ENCODE measurements at places on chromosomes 12 and 14.
A peak's percentile ranks its signal among the peaks of the same experiment; 100 is the strongest.

- DNase-seq = no peak
Observed at GRCh38 chr14:99120526-99121318, 151.3 kb downstream of the BCL11B start.

GRCh38 chr12:89454080-89454848 lies 70.3 kb downstream of the GALNT4 start:
- DNase-seq = no peak

- DNase-seq = no peak
Observed at GRCh38 chr12:64699504-64700115, 59.6 kb downstream of the GNS start.

GRCh38 chr14:83433618-83434017 lies 1900.0 kb upstream of the SEL1L start:
- DNase-seq = no peak

DNA sequence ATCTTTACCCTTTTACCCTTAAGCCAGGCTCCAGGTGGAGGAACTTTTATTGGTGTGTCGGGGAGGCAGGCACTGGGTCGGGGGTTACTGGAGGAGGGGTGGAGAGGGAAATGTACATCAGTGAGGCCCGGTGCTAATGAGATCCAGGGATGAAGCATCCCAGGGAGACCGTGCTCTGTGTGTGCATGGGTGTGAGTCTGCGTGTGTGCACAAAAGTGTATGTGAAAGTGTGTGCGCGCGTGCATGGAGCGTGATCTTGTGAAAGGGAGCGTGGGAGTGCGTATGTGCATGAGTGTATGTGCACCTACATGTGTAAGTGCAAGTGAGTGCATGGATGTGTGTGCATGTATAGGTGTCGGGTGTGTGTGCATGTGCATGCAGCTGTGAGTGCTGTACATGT lies 55.3 kb downstream of the AACS start:
- no peak for DNase-seq

- DNase-seq = no peak
Observed at GRCh38 chr14:32620303-32620702, 291.2 kb downstream of the AKAP6 start.

DNA sequence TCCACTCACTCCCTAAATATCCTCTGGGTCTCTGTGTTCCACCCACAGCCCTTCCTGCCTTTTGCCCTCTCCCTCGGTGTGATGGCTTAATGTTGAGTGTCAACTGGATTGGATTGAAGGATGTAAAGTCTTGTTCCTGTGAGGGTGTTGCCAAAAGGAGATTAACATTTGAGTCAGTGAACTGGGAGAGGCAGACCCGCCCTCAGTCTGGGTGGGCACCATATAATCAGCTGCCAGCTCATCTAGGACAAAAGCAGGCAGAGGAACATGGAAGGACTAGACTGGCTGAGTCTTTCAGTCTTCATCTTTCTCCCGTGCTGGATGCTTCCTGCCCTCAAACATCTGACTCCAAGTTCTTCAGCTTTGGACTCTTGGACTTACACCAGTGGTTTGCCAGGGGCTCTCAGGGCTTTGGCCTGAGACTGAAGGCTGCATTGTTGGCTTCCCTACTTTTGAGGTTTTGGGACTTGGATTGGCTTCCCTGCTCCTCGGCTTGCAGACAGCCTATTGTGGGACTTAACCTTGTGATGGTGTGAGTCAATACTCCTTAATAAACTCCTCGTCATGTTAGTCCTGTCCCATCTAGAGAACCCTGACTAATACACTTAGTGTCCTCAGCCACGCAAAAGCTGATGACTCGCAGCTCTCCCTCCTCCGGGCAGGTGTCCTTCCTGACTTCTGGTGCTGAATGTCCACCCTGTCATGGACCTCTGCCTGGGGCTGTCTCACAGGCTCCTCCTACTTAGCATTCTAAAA lies 5.9 kb downstream of the DGLUCY start:
- no peak for DNase-seq

DNA sequence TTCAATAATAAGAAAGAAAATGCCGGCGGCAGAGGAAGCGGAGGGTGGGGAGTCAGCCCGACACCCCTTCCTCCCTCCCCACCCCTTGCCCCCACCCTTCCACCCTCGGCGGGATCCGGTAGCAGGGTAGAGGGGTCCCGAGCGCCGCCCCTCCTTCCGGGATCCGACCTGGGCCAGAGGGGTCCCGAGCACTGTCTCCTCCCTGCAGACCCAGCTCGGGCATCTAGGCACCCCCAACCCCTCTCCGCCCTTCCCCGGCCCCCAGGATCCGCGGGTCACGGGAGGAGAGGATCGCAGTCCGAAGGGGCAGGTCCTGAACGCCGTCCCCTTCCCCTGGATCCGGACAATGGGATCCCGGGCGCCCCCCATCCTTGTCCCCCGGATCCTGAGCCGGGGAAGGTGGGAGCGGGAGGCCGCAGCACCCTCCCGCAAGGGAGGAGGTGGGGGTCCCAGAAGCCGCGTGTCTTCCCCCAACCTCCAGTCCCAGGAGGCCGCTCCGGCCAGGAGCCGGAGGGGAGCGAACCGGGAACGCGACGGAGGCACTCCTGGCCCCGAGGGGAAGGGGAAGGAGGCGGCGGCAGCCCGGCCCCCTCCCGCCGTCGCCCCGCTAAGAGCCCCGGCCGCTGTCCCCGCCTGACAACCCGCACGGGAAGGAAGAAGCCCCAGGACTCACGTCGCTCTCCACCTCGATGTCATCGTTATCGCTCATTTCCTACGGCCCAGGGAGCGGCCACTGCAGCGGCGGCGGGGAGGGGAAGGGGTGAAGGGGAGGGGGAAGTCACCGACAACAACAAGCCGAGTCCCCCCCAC lies 481 bp downstream of the MAX start:
- peak; percentile 6 for DNase-seq

GRCh38 chr14:33646692-33647260 lies 304.1 kb downstream of the EGLN3 start:
- no peak for DNase-seq

GRCh38 chr14:90547250-90547649 lies 150.4 kb downstream of the CALM1 start:
- no peak for DNase-seq

DNA sequence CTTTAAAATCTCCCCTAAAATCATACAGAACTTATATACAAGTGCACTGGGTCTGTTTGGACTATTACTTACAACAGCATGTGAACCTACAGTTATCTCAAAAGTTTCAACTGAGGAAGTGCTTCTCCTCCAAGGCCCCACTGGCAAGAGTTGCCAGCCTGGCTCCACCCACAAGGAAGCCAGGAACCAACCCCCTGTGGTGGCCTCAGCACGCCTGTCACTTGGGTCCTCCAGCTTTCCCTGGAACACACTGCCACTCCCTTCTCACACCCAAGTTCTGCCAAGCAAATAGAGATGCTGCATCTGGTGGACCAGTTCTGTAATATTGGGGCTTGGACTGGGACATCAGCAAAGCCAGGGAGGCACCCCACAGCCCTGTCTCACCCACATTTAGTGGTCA lies 115.4 kb downstream of the GCH1 start:
- DNase-seq = no peak

DNA sequence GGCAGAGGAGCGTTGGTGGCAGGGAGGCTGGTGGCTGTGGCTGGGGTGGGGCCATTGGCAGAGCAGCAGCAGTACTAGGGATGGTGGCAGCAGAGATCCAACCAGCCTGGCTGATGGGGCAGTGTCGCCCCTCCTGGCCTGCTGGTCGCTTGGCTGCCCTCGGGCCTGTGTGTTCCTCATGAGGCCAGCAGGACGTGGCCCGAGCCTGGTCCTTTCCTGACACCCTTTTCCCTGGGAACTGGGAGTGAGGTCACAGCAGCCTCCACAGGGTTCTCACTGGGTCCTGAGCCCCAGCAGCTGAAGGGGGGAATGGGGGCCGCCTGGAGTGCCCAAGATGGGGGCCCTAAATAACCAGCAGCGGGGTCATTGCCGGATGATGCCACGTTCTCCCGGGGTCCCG lies 46.1 kb downstream of the KIF26A start:
- no peak for DNase-seq

DNA sequence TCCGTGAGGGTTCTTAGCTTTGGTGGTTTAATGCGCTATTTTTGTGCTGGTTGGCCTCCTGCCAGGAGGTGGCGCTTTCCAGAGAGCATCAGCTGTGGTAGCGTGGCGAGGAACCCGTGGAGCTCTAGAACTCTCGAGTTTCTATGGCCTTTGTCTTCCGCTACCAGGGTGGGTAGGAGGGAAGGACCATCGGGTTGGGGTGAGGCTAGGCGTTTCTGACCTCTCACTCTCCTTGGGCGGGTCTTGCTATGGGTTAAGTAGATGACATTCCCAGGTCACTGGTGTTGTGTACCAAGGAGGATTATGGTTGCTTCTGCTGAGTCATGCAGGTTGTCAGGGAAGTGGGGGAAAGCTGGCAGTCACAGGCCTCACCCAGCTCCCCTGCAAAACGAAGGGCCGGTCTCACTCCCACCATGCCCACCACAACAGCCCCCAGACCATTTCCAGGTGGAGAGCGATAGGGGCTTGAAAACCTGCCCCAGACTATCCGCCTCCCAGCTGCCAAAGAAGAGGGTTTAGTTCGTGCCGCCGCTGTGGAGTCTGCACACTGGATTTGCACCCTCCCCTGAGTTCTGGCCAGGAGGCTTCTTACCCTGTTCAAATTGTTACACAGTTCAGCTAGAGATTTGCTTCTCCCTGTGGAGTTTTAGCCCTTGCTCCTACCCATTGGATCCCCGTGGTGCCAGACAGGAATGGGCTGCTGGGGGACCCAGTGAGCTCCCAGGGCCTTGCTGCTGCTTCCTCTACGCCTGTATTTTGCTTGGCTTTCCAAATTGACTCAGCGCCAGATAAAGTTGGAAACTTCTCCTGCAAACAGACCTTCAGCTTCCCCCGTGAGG lies 21.9 kb downstream of the RNFT2 start:
- DNase-seq = no peak

GRCh38 chr12:93782853-93783252 lies 105.7 kb downstream of the CRADD start:
- no peak for DNase-seq

- no peak for DNase-seq
Observed at GRCh38 chr12:51521554-51522276, 69.3 kb upstream of the SCN8A start.

DNA sequence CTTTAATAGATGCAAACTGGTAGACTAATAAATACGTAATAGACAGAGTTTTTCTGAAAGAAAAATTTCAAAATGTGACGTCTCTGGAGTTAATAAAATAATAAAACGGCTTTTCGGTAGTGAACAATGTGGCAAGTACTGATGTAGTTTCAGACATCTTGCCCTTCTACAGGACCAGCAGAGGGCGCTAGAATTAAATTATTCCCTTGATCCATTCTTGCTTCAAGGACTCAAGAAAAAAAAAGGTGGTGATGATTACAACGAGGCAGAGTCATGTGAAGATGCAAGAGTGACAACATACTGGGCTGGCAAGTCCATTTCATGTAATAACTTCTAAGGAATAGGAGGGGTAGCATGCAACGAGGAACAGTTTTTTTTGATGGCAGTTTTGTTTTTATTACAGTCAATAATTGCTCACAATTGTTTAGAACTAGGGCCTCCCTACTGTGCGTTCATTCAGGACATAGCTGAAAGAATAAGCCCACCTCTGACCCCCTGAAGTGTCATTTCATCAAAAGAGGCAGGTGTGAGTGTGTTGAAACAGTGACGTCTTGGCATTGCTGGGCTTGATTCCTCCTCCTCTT lies 101.0 kb upstream of the GZMB start:
- DNase-seq = no peak

- DNase-seq = no peak
Observed at GRCh38 chr14:101601606-101602465, 40.5 kb downstream of the DIO3 start.

DNA sequence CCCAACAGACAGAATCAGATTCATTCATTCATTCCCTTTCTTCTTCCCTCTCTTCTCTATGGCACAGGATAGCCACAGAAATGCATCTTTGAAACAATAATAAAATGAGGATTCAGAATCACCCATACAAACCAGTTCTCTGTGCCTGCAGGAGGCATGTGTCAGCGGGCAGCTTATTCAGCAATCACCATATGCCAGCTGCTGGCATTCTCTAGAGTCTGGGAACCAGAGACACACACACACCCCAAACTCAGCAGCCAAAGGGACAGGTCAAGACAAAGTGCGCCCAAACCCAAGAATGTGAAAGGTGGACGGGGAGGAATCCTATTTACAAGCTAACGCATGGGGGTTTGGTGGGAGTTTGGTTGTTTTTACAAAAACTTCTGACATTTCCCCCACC lies 14.1 kb downstream of the ARF3 start:
- no peak for DNase-seq

- no peak for DNase-seq
Observed at GRCh38 chr14:100052819-100053218, 12.4 kb upstream of the EVL start.

GRCh38 chr14:57749267-57749666 lies 116.6 kb downstream of the SLC35F4 start:
- DNase-seq = no peak

- DNase-seq = no peak
Observed at GRCh38 chr14:100616854-100617409, 29.7 kb upstream of the BEGAIN start.

GRCh38 chr14:74858022-74858421 lies 17.9 kb downstream of the PROX2 start:
- no peak for DNase-seq

DNA sequence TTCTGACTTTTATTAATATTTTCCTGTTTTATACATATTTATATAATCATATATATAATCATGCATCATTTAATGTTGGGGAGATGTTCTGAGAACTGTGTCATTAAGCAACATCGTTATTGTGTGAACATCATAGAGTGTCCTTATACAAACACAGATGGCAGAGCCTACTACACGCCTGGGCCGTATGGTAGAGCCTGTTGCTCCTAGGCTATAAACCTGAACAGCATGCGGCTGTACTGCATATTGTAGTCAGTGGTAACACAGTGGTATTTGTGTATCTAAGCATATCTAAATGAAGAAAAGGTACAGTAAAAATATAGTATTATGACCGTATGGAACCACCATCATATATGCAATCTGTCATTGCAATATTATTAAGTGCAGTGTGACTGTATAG lies 44.7 kb upstream of the BCL7A start:
- no peak for DNase-seq

- DNase-seq = no peak
Observed at GRCh38 chr12:106452309-106452708, 94.8 kb downstream of the POLR3B start.

DNA sequence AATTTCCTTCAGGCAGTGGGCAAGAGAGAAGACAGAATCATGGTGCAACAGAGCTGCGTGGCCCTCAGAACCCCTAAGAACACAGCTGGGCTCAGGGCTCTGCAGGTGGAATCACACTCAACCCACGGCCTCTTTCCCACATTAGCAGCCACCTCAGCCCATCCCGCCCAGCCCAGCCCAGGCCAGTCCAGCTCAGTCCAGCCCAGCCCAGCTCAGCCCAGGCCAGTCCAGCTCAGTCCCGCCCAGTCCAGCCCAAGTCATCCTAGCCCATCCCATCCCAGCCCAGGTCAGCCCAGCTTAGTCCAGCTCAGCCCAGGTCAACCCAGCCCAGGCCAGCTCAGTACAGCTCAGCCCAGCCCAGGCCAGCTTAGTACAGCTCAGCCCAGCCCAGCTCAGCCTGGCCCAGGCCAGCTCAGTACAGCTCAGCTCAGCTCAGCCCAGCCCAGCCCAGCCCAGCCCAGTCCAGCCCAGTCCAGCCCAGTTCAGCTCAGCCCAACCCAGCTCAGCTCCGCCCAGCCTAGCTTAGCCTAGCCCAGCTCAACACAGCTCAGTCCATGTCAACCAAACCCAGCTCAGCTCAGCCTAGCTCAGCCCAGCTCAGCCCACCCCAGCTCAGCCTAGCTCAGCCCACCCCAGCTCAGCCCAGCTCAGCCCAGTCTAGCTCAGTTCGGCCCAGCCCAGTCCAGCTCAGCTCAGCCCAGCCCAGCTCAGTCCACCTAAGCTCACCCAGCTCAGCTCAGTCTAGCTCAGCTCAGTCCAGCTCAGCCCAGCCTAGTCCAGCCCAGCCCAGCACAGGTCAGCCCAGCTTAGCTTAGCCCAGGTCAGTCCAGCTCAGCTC lies 183.1 kb downstream of the TMEM121 start:
- DNase-seq = no peak

Measured in stimulated activated CD4-positive, alpha-beta T cell treated with anti-CD3 and anti-CD28 coated beads, TNF-alpha, amount 100 ng/mL, for 1 hour (primary cell).